ENCODE measurements at places on chromosomes 1 and 21.
A peak's percentile ranks its signal among the peaks of the same experiment; 100 is the strongest.

DNA sequence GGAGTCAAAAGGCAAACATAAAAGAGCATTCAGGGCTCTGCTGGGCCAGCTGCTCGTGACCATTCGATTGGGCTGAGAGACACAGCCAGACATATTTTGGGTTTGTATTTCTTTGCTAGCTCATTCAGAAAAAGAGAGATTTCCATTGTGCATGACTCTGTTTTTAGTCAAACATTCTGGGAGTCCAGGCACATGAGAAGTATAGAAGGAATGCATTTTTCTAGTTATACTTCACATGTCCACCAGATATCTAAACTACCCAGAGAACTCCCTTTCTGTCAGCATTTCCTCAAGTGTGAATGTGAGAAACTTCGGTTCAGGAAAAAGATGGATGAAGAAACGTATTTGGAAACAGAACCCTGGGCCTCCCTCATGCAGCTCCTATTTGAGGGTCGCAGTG, 6.3 kb upstream of the KCNE1 start:
- DNase-seq: no peak

DNA sequence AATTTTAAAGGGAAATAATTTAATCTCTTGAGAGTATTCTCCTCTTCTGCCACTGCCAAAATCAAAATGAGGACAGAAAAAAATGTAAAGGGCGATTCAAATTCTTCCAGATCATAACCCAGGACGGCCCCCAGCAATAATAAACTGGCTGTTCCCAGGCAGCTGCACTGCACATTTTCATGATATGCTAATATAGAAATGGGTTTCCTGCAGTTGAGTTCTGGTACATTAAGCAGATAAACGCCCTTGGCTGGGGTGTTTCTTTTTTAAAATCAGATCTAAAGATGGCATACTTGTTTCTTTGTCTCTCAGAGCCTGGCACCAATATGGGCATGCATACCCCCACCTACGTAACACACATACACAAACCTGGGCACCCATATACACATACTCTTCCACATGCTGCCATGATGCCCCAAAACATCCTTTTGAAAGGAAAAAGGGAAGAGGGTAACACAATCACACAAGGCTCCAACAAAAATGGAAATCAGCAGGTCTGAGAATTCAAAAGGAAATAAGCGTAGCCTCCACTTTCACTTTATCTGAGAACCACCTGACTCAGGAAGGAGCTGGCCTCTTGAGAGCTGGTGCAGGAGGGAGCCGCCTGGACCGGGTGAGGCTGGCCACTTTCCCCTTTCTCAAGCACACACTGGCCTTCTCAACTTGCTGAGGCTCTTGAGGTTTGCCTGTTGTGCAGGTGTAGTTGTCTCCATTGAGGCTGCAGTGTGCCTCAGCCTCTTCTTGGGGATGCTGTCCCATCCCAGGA, 653.4 kb downstream of the KIF26B start:
- DNase-seq: no peak

DNA sequence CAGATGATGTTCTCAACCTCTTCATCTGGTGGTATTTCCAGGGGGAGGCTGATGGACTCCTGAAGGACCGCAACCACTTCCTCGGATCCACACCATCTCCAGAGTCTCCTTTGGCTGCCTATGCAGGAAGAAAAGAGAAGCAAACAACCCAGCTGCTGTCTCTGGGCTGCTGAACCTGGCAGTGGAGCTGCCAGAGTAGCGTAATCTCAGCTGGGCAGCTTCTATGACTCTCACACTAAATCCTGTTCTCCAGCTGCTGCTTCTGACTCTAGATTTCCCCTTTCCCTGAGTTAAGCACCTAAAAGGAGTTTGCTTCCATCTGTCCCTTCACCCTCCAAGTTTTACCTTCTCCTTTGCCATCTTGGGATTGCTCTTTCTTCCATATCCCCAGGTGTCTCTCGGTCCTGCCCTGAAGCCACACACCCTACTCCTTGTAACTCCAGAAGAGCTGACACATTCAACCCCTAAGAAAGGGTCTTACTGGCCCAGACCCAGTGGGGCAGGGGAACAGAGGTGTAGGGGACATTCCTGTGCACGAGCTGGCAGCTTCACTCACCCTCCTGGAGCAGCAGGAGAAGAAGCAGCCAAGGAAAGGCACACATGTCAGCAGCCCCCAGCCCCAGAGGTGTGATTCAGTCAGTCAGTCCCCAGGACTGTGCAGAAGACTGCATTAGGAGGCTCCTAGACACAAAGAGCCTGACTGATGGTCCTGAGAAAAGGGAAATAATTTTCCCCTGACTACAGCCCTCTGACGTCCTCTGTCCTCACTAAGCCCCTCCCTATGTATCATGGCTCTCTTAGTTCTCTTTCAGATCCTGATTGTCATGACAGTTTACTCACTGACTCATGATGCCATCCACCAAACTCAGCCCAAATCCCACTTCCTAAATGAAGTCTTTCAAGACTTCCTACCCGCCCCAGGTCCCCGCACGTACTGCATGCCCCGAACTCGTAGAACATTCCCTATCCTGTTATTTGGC, at the start of gene SLAMF9:
SLAMF9 (minus strand) TSS at position 702 of the 980 bp plus-strand sequence; CDS start at position 602, 100 bp downstream.
- no peak for DNase-seq

GRCh38 chr1:177952691-177953090, 17.2 kb downstream of the SEC16B start:
- no peak for DNase-seq

DNA sequence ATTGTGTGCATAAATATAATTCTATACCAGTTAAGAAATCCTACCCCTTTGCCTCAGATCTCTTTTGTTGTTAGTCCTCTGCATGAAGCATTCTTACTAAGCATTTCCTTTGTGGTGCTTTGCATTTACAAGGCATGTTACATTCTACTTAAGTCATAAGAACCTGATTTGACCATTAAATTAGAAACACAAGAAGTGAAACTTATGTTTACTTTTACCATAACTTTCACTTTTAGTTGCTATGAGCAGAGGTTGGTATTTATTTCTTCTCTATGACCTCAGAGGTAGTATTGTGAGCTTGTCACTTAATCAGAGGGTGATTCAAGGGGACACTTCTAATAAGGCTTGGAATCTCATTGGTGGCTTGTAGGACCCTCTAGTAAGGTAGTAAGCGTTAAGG, 9.0 kb downstream of the FAM20B start:
- no peak for DNase-seq

DNA sequence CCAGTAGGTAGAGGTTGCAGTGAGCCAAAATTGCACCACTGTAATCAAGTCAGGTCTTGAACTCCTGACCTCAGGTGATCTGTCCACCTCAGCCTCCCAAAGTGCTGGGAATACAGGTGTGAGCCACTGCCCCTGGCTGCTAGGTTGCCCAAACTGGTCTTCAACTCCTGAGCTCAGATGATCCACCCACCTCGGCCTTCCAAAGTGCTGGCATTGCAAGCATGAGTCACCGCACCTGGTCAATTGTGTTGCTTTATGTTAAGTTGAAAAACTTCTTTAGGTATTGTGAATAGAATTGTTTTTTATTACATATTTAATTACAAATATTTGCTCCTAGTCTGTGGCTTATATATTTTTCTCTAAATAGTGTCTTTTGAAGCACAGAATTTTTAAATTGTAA, 80.5 kb downstream of the PRKAB2 start:
- no peak for DNase-seq

DNA sequence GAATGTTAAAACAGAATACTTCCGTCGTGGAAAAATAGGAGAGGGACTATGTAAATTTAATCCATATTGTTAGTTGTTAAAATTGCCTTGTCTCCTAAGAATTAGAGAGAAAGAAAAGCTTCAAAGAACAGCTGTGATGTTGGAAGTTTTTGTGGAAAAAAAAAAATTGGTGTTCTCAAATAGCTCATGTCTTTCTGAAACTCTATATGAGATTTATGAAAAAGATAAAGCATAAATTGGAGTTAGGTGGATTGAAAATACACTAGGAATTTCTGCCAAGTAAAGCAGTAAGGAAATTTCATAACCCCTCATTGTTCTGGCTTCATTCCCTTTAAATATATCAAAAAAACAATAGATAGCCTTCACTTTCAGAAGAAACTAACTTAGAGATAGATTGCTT, 274.0 kb upstream of the ADAMTS5 start:
- DNase-seq: no peak

GRCh38 chr1:56877973-56878372, 23.4 kb downstream of the C8A start:
- DNase-seq: no peak

DNA sequence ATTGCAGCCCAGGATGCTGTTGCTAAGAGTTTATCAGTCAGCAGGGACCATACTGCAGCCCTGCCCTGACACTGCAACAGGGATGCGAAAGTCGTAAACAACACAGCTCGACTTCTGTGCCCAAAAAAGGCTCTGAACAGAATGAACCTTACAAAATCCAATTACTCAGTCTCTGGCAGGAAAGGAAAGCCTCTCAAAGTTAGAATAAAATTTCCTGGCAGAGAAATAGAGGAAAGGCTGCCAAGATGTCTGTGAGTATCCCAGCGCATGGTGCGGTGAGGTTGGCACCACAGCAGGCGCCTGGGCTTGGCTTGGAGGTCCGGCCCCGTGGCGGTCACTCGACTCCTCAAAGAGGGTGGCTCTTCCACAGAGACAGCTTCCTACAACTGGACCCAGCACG, 185.8 kb downstream of the PCP4 start:
- DNase-seq: peak; percentile 53

DNA sequence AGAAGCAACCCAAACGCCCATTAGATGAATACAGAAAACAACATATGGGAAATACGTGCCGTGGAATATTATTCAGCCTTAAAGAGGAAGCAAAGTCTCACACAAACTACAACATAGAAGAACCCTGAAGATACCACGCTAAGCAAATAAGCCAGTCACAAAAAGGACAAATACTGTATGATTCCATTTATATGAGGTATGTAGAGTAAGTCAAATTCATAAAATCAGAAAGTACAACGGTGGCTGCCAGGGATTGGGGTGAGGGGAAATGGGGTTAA, 54.2 kb downstream of the SIPA1L2 start:
- no peak for DNase-seq

DNA sequence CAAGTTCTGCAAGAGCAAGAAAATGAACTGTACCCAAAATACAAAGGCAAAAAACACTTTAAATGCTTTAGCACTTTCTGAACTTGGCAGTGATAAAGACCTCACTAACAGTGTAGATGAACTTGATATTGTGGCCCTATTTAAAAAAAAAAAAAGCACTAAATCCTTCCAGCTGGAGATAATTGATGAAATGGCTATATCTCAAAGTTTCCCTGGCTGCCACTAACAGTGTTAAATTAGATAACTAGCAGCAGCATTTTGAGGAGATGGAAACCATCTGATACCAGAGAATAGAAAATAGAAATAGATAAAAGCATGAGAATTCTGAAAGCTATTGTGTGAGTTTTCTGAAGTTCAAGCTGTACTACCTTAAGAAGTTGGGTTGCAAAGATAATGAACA, 317.2 kb downstream of the RWDD3 start:
- no peak for DNase-seq

- no peak for DNase-seq
These were observed 150.6 kb downstream of the MRPL39 start for GRCh38 chr21:25456672-25457071.

DNA sequence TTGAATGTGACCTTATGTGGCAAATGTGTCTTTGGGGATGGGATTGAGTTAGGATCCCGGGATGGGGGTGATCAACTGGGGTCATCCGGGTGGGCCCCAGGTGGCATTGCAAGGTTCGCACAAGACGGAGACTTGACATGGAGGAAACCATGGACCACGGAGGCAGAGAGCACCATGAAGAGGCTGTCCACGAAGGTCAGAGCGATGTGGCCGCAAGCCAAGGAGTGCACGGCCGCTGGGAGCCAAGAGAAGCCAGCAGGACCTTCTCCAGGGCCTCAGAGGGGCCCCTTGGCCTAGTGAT, 22.3 kb upstream of the COL18A1 start:
- DNase-seq: peak; percentile 15

- peak; percentile 22 for DNase-seq
These were observed 465.2 kb downstream of the USP25 start for GRCh38 chr21:16194788-16195537.

DNA sequence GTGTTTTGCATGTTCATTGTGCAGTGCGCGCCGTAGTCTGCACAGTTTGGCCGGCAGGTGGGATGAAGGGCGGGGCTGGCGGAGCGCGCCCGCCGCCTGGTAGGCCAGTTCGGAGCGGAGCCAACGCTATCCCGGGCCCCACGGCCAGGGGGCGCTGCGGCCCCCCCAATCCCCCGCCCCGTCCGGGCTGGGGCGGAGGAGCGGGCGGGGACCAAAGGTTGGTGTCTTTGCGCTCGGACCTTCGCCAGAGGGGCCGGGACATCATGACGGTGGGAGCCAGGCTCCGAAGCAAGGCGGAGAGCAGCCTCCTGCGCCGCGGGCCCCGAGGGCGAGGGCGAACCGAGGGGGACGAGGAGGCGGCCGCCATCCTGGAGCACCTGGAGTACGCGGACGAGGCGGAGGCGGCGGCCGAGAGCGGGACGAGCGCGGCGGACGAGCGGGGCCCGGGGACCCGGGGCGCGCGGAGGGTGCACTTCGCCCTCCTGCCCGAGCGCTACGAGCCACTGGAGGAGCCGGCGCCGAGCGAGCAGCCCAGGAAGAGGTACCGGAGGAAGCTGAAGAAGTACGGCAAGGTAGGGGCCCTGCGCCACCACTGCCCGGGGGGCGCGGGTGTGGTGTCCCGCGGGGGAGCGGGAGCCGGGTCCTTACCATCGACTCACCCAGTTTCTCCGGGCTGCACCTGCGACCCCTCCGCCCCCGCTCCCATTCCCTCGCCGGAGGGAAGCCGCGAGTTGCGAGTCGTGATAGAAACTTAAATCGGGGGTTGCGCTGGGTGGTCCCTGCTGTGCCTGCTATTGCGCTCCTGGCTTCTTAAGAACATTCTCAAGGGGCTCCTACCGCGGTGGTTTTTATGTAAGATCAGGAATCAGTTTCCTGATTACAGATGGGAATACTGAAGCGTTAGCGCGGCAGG, at the start of gene C1orf115:
C1orf115 (plus strand) TSS at position 224 of the 913 bp plus-strand sequence; CDS start at position 264, 40 bp downstream.
- DNase-seq: peak; percentile 77

- no peak for DNase-seq
These were observed 271.8 kb downstream of the BRINP2 start for GRCh38 chr1:177442584-177442983.

- DNase-seq: no peak
These were observed 11.5 kb downstream of the SLC45A1 start for GRCh38 chr1:8329439-8329838.

- DNase-seq: no peak
These were observed 32.2 kb upstream of the AKT3 start for GRCh38 chr1:243882276-243882675.

All from left cardiac atrium (tissue), 4 donors.